Endodermal cell (in vitro differentiated cells): ENCODE measurements at places on chromosomes 1 and 21. TPM values are rescaled to one million over a fixed set of nuclear protein-coding genes. Genes with fewer than 3 reads are reported as not detected.
A peak's percentile ranks its signal among the peaks of the same experiment; 100 is the strongest.

Gene CLEC20A
- total RNA-seq, result 0.61 and 1.5 TPM in 2 replicates

Gene SPRR2G
- not detected in 2 replicates for total RNA-seq

Gene LPGAT1
- total RNA-seq, result 46.7 and 57.0 TPM in 2 replicates

Gene AQP10
- not detected in 3 replicates for total RNA-seq

Gene TMEM82
- total RNA-seq, result 3.2 to 4.9 TPM (median 4.7 TPM) in 3 replicates

Gene PDC
- not detected in 2 replicates for total RNA-seq

DNA sequence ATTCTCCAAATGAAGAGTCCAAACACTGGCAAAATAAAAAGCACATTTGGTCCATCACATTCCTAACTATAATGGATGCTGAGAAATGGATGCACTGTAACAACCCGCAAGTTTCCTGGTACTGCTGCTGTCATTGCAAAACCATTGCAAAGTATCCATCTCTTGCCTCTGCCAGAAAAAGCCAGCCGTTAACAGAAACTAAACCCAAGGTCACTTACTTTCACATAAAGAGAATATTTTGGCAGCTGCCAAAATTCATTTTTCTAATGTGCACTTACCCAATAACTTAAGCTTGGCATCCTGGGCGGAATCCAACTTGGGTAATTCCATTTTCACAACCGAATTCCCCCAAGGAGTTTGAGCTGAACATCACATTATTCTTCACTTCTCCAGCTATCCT lies 77.0 kb upstream of the LRRC8D start:
- H3K4me1 ChIP-seq, result no peaks in the 10 kb centered on the region
- H3K27me3 ChIP-seq, result peaks cover 3% of the 10 kb centered on the region
- DNase-seq, result no peak
- no peak overlapping the region for H3K4me3 ChIP-seq
- no peaks in the 10 kb centered on the region for H3K36me3 ChIP-seq

DNA sequence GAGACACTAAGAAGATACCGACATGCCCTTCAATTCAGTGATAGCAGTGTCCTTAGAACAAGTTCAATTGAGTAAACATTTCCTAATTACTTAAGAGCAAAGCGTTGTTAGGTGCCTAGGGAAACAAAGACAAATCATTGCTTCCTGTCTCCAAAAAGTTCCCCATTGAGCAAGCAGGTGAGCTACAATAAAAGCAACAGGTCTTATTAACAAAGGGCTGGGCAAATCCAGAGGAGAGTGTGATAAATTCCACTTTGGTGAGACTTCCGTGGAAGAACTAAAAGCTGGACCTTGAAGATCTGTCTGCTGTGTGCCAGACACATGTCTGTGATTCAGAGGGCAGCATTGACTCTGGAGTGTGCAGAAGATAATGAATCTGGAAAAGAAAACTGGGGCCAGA lies 1.9 kb upstream of the TUT4 start:
- peak; percentile 46 for DNase-seq
- H3K36me3 ChIP-seq, result peaks cover 4% of the 10 kb centered on the region
- peak overlapping the region; percentile 99 for H3K4me3 ChIP-seq

DNA sequence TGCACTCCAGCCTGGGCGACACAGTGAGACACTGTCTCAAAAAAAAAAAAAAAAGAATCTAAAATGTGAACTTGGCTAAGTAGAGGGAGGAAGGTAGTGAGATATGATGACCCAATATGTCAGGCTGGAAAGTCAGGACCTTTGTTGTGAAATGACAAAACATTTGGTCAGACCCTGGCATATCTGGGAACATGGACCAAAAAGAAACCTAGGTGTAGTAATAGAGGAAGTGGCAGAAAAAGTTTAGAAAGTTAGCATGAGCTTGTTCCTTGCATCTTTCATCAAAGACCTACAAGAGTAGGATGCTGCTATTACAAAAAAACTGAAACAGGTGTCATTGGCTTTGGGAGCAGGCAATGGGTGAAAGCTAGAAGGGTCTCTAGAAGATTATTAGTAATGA lies 7.3 kb upstream of the S100A3 start:
- H3K4me1 ChIP-seq, result no peaks in the 10 kb centered on the region
- no peak for DNase-seq
- no peak overlapping the region for H3K4me3 ChIP-seq
- no peaks in the 10 kb centered on the region for H3K27me3 ChIP-seq
